ENCODE measurements at places on chromosomes 13 and 19. TPM values are rescaled to one million over a fixed set of nuclear protein-coding genes. Genes with fewer than 3 reads are reported as not detected.
A peak's percentile ranks its signal among the peaks of the same experiment; 100 is the strongest.

DNA sequence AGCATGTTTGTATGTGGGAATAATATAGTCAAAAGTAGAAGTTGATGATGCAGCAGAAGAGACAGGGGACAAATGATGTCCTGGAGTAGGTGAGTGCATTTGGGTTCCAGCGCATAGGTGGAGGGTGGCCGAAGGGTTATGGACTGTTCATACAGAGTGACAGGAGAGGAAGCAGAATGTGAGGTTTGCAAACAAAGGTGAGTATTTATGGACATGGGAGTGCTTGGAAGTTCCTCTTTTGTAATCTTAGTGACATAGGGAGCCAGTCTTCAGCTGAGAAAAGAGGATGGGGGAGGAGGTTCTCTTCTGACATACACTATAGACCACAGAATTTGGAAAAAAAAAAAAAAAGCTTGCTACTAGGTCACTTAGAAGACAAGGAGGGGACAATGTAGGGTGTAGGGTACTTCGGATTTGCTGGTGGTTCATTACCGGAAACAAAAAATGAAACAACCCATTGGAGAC is 331.6 kb downstream of the DLEU7 start:
- DNase-seq, result no peak

GRCh38 chr13:68440874-68441273 is 1210.7 kb upstream of the PCDH9 start:
- DNase-seq, result no peak

- peak; percentile 20 for DNase-seq
Measured at GRCh38 chr19:5466072-5466471, 10.9 kb downstream of the ZNRF4 start.

GRCh38 chr19:33561261-33561660 is 39.7 kb upstream of the PEPD start:
- no peak for DNase-seq

DNA sequence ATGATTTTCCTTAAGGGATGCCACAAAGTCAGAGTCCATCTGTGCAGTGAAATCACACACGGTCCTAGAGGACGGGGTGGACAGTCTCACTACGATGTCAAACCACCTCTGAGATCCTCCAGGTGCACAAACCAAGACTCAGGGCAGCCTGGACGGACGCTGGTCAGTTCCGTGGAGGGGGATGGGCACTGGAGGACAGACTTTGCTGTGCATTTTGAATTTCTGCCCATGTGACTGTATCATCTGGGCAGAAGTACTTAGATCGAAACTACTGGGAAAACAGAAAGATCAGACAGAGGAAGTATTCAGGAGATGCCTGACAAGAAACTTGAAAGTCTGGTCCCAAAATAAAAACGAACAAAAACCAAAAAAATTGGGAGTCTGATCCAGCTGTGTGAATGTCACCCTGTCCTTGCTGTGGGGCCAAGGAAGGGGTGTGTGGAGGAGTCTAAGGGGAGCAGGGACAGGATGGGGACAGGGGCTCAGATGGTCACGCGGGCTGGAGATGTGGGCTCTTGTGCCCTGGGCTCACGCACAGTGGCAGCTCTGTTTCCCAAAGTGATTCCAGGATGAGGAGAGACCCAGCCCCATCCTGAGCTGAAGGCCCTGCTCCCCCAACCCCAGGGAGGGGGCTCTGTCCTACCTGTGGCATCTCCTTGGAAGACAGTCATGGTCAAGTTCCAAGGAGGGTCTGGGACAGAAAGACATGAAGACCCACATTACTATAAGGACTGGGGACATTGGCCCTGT is 1.5 kb downstream of the SIGLEC8 start:
- DNase-seq, result no peak

DNA sequence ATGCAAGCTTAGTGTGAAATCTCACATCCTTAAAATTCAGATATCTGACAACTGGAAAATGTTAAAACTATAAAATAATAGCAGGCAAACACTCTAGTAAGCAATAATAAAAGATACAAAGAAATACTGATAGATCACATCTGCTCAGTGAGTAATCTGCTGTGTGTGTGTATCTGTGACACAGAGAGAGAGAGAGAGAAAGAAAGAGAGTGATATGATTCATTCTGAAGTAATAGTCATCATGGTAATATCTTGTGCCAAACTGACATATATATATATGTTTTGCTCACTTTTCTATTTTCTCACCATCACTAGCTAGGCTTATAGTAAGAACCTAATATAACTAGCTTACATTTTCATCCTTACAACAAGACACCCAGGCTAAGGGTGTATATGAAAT is 288.0 kb upstream of the SLITRK6 start:
- DNase-seq, result no peak

DNA sequence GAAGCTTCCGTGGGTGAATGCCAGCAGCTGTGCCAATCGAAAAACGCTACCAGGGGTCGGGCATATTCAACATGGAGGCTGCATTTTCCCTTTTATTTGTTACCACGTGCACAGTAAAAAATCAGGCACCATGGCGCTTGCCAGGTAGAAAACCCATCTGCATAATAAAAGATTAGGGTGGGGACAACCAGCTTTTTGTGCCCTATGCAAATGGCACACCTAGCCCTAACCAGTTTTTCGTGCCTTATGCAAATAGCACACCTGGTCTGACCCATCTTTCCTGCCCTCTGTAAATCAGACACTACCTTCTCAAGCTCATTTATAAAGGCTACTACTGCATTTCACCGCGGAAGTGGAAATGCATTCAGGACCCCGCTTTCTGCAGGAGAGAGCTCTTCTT is 62.1 kb upstream of the FREM2 start:
- no peak for DNase-seq

The EHD2 gene
- 48.2 TPM for total RNA-seq

The OR7E24 gene
- not detected for total RNA-seq

The COMMD6 gene
- total RNA-seq, result 145 TPM

The ZNF77 gene
- 1.6 TPM for total RNA-seq

The MISP gene
- total RNA-seq, result not detected

The FAM124A gene
- 5.7 TPM for total RNA-seq
